ENCODE measurements at places on chromosomes 2 and 18. TPM values are rescaled to one million over a fixed set of nuclear protein-coding genes. Genes with fewer than 3 reads are reported as not detected.

MFSD2B gene
- 0.39 TPM for total RNA-seq

GRCh38 chr18:62131301-62131909 lies 55.5 kb downstream of the PIGN start:
- DNase-seq, result peak; percentile 37

DNA sequence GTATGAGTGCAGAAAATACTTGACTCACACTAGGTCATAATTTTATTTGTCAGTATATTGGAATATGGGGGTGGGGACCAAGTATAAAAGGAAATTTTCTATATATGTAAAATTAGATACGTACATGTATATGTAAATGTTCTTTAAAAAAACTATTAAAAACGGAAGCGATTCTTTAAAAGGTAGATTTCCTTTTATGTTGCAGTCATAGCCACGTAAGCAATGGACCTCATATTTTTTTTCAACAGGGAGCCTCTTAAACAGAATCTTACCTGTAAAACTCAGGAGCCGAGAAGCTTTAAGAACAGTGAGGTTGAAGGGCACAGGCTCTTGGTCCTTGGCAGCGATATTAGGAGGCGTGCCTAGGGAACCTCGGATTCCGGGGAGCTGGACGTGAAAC lies 3.3 kb downstream of the RHBDD1 start:
- DNase-seq, result peak; percentile 41

PLGLB1 gene
- total RNA-seq, result 8.2 TPM

CNGA3 gene
- total RNA-seq, result not detected

CYP27A1 gene
- total RNA-seq, result not detected

DNA sequence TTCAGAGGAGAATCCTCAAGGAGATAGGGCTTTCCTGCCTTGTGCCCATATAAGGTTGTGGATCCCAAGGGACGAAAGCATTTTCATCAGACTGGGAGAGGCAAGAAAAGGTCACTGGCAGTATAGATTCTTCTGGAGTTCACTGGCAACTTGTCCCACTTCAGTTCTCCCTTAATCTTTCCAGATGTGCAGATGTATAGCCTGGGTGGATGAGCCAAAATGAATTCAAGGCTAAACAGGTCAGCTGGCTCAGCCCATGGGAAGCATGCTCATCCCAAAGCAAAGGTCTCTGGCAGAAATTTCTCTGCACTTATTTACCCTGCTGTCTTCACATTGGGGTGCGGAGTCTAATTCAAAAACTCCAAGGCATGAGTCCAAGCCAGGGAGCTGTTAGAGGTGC lies 148.9 kb upstream of the TNP1 start:
- DNase-seq, result no peak

- DNase-seq, result no peak
Observed at GRCh38 chr2:237576974-237577373, 10.6 kb downstream of the PRLH start.

GRCh38 chr2:62303788-62304187 lies 107.9 kb downstream of the B3GNT2 start:
- no peak for DNase-seq

- DNase-seq, result no peak
Observed at GRCh38 chr18:36527740-36528455, 230.4 kb downstream of the FHOD3 start.

IL1A gene
- total RNA-seq, result 0.17 TPM

SLC23A3 gene
- total RNA-seq, result 1.3 TPM

GRCh38 chr2:54455131-54455562 lies 980 bp upstream of the SPTBN1 start:
- no peak for DNase-seq

DNA sequence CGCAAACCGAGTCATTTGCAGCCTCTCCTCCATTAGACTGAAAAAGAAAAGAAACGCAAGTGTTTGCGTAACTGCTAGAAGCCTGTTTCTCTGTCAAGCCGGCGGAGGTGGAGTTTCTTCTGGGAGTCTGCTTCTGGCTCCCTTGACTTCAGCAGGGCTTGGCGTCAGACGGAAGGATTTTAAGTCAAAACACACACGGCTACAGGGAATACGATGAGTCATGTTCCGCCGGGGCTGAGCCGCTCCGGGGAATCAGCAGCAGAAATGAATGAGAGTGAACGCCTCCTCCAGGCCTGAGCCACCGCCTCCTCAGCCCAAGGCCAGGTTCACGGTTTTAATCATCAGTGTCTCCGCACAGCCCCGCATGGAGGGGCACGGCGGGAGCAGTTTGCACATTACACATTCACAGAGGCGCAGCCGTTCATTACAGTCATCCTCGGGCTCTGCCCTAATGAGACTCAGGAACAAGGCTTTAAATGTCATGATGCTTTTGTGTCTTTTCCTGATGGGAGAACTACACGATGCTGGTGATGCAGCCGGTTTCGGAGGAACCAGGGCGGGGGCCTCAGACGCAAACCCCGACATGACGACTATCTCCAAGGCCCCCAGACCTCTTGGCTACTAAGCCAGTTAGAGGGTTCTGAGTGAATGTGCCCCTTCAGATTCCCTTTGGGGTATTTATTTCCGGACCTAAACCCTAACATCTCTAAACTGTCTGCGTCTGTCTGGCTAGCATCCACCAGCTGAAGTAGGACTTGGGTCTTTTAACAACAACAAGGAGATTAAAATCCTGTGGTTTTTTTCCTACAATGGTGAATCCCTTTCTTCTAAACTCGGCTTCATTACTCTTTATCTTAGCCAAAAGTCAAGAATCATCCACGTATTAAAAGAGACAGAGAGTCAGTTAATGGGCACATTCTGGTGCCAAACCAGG lies 11.1 kb upstream of the SCG2 start:
- DNase-seq, result no peak

DNA sequence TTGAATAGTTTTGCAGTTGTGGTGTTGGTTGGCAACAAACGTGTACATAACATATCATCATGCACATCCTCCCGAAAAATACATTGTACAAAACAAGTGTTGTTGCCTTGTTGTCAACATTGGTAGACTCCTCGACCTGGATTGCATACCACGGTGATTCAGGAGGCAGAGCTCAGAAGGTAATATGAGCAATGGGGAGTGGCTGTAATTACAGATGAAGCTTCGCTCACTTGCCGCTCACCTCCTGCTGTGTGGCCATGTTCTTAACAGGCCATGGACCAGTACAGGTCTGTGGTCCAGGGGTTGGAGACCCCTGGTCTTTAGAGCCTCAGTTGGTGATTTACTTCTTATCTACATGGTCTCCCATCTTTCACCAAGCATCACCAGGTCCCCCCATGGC lies 1423.2 kb upstream of the NXPH2 start:
- DNase-seq, result no peak

DNA sequence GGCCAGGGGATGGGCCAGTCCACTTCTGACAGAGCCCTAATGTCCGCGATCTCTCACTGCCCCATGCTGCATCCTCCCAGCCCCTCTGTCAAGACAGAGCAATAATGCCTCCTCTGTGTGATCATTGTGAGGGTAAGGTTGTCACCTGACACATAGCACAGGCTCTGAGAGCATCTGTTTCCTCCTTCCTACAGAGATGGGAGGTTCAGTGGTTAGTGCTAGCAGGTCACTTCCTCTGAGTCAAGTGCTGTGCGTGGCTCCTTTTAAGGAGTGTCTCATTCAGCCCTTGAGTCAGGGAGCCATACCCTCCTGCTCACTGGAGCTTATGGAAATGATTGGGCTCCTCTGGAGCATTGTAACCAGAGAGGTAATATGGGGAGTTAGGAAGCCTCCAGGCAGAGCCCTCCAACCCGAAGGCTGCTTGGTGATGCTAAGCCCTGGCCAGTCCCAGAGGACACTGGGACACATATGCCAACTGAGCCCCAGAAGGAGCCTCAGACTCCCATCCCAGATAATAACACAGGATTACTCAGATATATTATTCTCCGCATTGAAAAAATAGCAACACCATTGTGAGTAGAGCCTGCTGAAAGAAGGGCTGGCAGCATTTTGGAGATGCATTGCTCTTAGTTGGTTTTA lies 189.0 kb downstream of the GALNT1 start:
- no peak for DNase-seq

DNA sequence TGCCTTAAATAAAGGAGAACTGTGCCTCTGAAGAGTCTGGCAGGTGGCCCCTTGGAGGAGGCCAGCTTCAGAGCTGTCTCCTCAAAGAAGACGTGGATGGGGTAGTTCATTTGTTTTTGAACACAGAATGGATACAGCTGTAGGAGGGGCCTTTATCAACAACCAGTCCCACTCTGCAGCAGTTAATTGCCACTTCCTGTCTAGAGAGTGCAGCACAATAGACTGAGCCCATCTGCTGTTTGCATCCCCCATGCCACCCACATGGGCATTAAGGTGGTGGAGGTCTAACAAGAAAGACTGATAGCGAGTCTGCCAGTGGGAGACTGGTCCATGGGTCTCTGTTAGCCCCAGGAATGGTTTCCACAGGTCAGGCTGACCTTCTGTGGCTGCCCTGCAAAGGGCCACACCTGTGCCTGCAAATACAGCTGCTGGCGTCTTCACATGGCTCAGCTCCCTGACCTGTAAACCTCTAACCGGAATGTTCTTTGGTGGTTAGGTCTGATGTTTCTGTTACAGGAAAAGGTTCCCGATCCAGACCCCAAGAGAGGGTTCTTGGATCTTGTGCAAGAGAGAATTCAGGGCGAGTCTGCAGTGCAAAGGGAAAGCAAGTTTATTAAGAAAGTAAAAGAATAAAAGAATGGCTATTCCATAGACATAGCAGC lies 153.3 kb upstream of the ITGA6 start:
- no peak for DNase-seq

GRCh38 chr2:119788752-119789151 lies 29.0 kb downstream of the PTPN4 start:
- no peak for DNase-seq

DNA sequence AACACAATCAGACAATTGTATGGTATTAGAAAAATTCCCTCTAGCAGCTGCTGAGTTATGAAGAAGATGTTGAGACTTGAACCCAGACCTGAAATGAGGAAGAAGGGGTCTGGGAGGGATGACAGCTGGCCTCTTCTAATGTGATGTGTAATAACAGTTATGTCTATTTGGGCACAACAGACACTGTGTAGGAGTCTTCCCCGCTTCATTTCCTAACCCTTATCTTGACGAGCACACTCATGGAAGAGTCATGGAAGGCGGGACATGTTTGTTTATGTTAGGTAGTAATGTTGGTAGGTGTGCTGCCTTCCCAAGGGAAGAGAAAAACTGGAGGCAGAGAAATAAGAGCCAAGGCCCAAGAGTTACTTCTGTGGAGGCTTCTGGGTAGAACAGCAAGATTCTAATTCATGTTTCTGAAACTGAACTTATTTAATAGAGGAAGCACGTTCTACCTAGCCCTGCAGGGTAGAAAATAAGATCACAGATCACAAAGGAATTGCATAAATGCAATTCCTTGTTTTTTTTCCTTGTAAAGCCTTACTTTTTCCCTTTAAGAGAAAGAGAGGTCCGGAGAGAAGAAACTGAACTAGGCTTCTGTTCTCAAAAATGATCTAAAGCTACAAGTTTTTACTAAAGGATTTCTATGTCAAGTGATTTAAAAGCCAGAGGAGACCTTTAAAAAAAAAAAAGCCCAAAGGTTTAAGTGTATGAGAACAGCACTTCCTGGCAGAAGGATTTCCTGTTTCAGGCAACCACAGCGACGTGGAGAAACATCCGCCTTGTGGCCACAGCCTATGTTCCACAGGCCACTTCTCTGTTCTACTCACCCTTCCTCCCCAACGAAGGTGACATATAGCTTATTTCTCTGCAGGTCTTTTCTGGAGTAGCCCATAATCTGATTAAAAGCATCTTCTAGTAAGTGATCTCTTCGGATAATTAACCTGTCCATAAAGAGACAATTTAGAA lies 68.5 kb upstream of the STK17B start:
- DNase-seq, result peak; percentile 94

- no peak for DNase-seq
Observed at GRCh38 chr2:107627164-107627563, 199.5 kb upstream of the RGPD4 start.

GRCh38 chr18:43159086-43159770 lies 43.7 kb upstream of the RIT2 start:
- DNase-seq, result no peak

- DNase-seq, result no peak
Observed at GRCh38 chr2:170254293-170254732, 76.4 kb downstream of the MYO3B start.

DNA sequence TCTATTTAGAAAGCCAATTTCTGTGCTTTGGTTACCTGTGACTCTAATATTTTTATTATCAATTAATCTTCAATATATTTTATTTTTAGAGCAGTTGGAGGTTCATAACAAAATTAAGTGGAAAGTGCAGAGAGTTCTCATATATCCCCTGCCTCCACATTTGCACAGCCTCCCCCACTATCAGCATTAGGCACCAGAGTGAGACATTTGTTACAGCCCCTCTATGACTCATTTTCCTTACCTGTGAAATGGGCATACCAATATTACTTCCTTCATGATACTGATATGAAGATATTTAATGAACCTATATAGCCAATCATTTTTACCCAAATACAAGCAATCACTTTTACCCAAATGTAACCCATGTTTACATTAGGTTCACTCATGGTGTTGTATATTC lies 34.0 kb upstream of the CYTIP start:
- no peak for DNase-seq

DNA sequence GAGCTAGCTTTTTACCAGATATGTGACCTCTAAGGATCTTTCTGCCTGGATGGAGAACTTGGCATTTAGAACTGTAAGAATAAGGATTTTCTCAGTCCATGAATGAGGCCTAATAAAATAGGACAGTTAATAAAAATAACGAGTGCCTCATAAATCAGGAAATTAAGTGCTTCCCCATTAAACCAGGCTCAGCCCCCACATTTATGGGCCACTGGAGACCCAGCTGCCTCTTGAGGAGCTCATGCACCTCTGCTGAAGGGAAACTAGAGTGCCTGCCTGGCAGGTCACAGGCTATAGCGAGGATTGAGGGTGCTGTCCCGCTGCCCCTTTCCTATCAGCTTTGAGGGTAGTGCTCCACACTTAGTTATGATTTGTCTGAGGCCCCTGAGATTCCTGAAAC lies 158.0 kb downstream of the ALK start:
- DNase-seq, result no peak

DNA sequence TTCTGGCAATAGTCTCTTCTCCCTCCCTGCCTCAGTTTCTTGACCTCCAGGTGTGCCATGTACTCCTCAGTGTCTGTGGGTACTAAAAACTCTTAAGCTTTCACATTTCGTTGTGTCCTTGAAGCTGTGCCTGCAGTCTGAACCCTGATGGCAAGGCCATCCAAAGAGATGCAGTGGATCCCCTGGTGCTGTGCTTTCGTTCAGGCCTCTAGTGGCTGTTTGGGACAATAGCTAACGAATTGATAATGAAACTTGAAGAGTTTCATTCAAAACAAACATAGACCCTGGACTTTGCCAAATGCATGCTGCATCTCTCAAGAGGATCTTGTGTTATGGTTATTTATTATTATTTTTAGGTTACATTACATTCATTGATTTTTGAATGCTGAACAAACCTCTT lies 523.1 kb upstream of the FSIP2 start:
- DNase-seq, result no peak

UGT1A8 gene
- not detected for total RNA-seq

AQP12A gene
- not detected for total RNA-seq
